ENCODE measurements at places on chromosomes 3 and 15.

DNA sequence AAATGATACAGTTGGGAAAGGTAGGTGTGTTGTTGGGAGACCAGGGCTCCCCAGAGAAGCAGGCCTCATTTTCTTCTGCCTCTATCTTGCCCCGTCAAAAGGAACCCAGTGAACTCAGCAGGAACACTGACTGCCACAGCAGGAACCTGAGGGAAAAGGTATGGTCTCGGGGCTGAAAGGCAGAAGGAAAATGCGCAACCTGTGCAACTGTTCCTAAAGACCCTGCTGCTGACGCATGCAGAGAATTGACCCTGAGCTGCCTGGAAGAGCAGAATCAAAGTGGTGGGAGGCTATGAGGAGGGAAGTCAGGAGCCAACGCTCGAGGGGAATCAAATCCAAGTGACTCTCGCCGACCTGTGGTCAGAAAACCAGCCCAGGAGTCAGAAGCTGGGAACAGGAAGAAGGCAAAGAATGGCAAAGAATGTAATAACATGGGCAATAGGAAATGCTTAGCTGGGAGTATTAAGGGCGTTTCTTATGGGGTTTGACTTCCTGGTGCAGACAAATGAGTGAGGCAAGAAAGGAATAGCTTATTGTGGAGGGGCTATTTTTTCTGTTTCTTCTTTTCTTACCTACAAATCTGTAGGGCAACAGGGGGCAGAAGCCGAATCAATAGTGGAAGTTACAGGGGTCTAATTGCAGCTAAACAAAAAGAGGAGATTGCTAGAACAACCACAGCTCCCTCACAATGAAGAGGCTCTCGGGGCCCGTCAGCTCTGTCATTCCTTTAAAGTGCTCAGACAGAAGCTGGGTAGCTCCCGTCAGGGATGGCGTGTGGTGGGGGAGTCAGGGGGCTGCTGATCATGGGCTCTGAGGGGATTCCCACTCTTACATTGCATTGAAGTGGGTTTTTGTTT, 65.4 kb upstream of the DLG1 start:
- peak; percentile 20 for DNase-seq

- no peak for DNase-seq
These were observed 30.5 kb upstream of the BLM start for GRCh38 chr15:90686435-90687218.

DNA sequence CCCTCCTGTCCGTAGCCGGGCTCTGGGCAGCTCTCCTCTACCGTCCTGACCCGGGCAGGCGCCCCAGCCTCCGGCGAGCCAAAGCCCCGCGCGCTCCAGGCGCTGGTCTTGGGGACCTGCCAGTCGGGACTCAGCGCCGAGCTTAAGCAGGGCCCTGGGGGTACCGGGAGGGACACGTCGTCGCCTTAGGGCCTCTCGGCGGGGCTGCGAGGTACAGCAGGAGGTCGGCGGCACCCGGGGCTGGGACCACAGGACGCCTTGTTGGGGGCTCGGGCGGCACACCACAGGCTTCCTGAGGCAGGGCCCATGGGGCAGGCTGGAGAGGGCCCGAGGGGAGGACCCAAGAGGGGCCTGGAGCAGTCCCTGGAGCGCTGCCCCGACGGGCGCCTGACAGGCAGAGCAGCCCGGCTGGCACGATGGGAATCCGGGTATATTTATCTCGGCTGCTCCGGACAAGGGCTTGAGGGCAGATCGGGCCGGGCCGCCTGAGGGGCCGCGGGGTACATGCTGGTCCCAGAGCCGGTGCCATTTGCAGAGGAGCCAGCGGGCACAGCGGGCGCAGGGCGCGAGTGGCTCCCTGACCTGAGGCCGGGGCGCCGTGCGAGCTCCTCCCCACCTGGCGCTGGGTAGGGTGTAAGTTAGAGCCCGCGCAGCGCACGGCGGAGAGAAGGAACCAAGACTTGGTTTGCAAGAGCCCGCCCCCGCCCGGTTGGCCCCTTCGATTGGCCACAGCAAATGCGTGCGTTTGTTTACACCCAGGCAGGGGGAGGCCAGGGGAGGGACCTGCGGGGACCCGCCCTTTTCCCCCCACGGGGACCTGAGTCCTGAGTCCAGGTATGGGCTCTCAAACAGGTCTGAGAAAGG, 574 bp downstream of the SLC38A3 start:
- no peak for DNase-seq

- DNase-seq = no peak
These were observed 134.8 kb downstream of the SNRPN start for GRCh38 chr15:25089577-25089976.

DNA sequence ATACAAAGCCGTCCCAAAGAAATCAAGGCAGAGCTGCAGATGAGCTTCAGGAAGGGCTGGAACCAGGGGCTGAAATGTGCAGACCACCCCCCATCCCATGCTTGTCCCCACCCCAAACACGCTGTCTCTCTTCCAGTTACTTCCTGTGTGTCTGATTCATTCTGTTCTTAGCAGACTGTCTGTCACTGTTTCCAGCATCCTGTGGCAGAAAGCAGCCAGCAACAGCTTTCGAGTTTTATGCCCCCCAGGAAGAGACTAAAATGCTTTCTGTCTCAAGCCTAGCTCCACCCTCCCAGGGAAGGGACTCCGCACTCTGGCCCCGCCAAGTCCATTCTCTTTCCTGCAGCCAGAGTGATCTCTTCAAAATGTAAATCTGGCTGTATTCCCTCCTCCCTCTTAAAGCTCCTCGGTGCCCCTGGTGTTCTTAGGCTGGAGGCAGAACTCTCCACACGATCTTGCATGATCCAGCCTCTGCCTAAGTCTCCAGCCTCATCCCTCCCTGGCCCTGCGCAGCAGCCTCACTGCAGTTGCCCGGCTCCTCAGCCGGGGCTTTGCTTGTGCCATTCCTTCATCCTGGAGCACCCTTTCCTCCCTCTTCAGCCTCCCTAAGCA, 41.5 kb downstream of the HRH1 start:
- DNase-seq = no peak

Data from NCI-H226 (cell line).